Caki2 (cell line): ENCODE measurements at places on chromosomes 11 and 22. TPM values are rescaled to one million over a fixed set of nuclear protein-coding genes. Genes with fewer than 3 reads are reported as not detected.

- DNase-seq = no peak
Measured at GRCh38 chr11:1307163-1307870, 2.1 kb downstream of the TOLLIP start.

DNA sequence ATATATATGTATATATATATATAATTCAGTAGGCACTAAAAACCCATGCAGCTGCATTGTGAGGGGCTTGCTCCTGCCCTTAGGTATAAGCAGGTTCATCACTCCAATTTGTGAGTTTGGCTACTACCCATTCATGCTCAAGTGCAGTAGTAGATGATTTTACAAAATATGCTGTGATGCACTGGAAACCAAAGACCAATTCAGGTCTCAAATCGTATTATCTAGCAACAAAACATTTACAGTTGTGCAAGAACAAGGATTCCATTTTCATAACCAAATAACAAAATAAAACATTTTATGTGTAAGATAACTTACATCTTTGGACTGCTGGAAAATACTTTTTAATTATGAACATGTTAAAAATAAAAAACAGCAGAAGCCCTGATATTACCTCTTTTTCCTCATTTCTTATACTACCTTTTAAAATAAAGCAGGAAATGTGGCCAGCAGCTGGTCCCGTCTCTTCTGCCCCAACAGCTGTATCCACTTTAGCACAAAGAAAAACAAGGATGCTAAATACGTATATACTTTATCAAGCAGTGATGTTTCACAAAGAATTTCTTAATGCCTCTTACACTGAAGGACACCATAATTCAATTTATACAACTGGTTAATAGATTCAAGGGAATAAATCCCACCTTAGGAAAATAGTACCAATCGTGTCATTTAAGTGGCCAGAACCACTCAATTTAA lies 2.8 kb downstream of the CREBZF start:
- no peak for DNase-seq

The SPECC1L gene
- total RNA-seq = 6.7 and 7.3 TPM in 2 replicates

The KCTD14 gene
- 7.2 and 10.0 TPM in 2 replicates for total RNA-seq

The SLC29A2 gene
- not detected in 2 replicates for total RNA-seq

DNA sequence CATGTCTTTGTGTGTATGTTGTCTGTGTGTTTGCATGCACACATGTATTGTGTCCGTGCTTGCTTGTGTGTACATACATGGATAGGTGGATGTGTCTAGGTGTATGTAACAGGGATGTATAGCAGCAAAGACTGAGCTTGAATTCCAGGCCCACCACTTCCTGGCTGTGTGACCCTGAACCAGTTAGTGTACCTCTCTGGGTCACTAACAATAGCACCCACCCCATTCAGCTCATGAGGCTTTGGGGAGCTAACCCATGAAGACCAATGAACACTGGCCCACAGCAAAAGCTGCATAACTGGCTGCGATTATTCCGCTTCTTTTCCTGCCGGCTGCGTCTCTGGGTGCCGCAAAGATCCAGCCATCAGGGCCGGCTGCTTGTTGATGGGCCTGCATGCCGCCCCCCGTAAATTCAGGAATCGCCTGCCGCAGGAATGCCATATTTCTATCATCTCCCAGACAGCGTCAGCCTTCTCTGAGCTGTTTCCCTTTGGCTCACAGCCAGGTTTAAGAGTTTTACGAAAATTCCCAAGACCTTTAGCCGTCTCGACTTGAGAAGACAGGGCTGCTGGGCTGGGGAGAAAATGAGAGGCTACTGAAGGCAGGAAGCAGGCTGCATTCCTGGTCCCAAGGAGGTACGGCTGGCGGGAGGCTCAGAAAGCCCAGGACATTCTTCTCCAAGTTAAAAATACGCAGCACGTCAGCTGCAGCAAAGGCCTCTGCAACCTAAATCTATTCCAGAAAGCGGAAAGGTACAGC lies 224.6 kb downstream of the MN1 start:
- DNase-seq = no peak

The P2RX6 gene
- 8.6 and 9.2 TPM in 2 replicates for total RNA-seq

DNA sequence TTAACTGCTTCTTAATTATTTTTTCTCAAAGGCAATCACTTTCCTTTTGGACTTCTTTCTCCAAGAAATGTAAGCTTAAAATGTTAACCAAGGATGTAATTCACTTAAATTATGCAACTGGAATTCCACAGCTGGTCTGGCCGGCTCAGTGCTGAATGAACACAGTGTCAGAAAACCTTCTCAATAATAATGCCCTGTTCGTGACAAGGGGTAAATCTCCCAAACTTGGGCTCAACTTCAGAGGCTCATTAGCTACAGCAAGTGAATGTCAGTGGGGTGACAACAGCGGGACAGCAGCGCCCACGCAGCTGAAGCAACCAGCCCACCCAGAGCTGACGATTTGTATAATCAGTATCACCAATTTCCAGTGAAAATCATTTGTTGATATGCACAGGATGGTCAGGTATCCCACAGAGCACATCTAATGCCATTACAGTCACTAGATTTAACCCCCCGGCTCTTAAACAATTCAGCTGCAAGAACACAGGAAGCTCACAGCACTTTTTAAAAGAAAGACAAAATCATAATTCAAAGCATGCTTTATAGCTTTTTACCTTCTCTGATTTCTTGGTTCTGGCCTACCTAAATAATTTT lies 704.8 kb downstream of the DLG2 start:
- no peak for DNase-seq

The GPHA2 gene
- total RNA-seq = not detected in 2 replicates

The MTCH2 gene
- 17.6 and 23.8 TPM in 2 replicates for total RNA-seq

- DNase-seq = no peak
Measured at GRCh38 chr11:94675813-94676212, 92.3 kb upstream of the AMOTL1 start.

The SLC5A1 gene
- not detected in 2 replicates for total RNA-seq

GRCh38 chr11:134433806-134434205 lies 21.8 kb upstream of the B3GAT1 start:
- no peak for DNase-seq

- peak; percentile 57 for DNase-seq
Measured at GRCh38 chr11:121591405-121592033, 138.8 kb upstream of the SORL1-AS1 start.

The QSER1 gene
- 5.0 and 5.7 TPM in 2 replicates for total RNA-seq

- no peak for DNase-seq
Measured at GRCh38 chr11:62632492-62632891, 10.7 kb upstream of the B3GAT3 start.

DNA sequence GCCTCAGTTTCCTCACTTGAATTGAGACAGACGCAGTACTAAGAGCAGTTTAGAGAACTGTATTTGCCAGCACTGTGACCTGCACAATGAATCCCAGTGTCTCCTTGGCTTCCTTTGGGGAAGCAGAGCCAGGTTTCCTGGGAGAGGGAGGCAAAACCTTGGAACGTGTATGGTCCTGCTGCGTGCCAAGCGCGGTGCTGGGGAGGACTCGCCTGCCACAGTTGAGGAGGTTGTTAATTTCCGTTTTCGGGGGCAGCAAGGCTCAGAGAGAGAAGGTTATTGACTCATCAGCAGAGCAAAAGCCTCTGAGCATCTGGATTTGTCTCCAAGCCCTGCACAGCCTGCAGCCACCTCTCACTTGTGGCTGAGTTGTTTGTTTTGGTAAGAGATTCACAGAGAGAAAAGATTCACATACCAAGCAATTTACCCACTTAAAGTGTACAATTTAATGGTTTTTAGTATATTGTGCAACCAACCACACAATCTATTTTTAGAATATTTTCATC lies 10.8 kb downstream of the SYT12 start:
- DNase-seq = peak; percentile 86

DNA sequence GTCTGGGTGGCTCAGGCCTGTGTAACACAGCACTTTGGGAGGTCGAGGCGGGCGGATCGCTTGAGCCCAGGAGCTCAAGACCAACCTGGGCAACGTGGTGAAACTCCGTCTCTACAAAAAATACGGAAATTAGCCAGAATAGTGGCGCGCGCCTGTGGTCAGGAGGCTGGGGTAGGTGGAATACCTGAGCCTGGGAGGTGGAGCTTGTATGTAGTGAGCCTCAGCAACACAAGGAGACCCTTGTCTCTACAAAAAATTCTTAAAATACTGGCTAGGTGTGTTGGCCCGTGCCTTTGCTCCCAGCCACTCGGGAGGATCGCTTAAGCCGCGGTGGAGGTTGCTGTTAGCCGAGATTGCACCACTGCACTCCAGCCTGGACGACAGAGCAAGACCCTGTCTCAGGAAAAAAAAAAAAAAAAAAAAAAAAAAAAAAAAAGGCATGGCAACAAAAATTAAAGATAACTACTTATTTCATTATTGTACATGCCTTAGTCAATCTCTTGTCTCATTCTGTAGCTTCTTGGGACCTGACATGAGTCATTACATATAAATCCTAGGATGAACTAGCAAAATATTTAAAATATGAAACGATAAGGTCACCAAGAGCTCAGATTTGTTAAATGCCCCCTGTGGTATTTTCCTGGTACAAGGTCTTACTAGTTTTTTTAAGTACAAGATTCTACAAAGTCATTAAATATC lies 1.1 kb downstream of the TAF1D start:
- DNase-seq = peak; percentile 19

- no peak for DNase-seq
Measured at GRCh38 chr22:46766611-46767010, 4.2 kb downstream of the TBC1D22A start.

DNA sequence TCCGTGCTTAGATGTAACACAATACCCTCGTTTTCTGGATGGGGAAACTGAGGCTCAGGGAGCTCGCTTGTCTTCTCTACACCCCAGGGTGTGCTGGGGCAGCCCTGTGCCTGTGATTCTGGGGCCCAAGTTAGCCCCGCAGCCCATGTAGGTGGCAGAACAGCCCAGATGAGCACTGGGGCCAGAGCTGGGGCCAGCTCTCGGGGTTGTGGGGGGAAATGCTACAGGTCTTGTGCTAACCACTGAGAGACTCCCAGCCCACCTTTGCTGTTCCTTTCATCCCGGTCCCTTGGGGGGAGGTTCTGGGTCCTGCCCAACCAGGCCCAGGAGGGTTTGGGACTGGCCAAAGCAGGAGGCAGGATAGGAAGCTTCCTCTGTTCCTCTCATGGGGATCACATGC lies 13.5 kb downstream of the MYEOV start:
- DNase-seq = no peak

- no peak for DNase-seq
Measured at GRCh38 chr11:123504401-123504800, 74.3 kb downstream of the GRAMD1B start.

DNA sequence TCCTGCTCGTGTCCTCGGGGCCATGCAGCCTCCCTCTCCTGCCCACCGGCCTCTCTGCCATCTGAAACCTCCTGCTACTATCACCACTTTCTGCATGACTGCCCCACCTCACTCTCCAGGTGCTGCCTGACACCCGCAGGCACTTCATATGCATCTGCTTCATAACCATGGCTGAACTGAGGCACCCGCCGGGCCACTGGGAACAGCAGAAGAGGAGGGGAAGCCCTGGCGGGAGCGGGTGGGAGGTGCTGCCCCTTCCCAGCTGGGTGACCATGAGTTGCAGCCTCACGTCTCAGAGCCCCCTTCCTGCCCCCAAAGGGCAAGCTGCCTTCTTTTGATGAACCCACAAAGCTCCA lies 21.7 kb upstream of the PICK1 start:
- no peak for DNase-seq
